Activated CD4-positive, alpha-beta T cell treated with anti-CD3 and anti-CD28 coated beads, Interleukin-2, amount 10 ng/mL, durations not matched to agents 7 days and 5 days (primary cell): ENCODE measurements at places on chromosomes 16 and 17. TPM values are rescaled to one million over a fixed set of nuclear protein-coding genes. Genes with fewer than 3 reads are reported as not detected.

- H3K4me1 ChIP-seq = peaks cover 39% of the 10 kb centered on the region
- H3K4me3 ChIP-seq = peak overlapping the region; percentile 54
- no peaks in the 10 kb centered on the region for H3K27me3 ChIP-seq
- no peak for DNase-seq
- peak overlapping the region; percentile 69 for H3K27ac ChIP-seq
- no peaks in the 10 kb centered on the region for H3K36me3 ChIP-seq
These were observed 28.0 kb downstream of the ZCCHC14 start for GRCh38 chr16:87464691-87465300.

DNA sequence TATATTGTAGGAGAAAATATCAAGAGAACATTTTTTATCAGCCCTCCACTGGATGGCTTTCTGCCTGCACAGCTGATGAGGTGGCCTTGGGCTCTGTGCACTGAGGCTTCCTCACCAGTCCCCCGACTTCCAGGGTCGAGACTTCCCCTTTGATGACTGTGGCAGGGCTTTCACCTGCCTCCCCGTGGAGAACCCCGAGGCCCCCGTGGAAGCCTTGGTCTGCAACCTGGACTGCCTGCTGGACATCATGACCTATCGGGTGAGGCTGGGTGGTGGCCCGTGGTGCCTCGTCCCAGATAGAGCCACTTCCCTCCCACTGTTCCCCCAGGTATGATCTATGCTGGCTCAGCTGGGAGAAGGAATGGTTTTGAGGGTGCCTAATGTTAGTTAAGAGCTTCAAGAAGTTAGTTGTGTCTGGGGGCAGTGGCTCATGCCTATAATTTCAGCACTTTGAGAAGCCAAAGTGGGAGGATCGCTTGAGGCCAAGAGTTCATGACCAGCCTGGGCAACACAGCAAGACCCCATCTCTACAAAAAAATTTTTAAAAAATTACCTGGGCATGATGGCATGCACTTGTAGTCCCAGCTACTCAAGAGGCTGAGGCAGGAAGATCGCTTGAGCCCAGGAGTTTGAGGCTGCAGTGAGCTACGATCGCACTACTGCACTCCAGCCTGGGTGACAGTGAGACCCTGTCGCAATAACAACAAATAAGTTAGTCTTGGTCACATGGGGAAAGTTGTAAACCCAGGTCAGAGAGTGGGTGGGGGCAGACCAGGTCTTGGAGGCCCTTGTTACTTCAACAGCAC lies 11.8 kb downstream of the FCSK start:
- no peak overlapping the region for H3K27ac ChIP-seq
- no peak overlapping the region for H3K4me3 ChIP-seq
- no peaks in the 10 kb centered on the region for H3K27me3 ChIP-seq
- no peak for DNase-seq

DNA sequence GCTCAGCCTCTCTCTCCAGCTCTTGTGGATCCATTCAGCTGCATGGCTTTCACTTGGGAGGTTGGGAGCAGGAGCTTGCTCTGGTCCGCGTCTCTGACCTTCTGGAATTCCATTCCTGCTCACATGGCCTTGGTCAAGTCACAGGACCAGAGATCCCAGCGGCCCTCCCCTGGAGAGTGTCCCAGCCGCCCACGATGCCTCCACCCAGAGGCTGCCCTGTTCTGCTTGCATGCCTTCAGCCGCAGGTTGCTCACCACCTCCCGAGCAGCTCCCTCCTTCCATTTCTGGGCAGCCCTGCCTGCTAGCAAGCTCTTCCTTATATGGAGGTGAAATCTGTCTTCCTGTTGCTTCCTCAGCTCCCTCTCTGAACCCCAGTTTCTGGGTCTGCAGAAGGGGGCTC lies 32.6 kb downstream of the RAI1 start:
- no peaks in the 10 kb centered on the region for H3K27me3 ChIP-seq
- H3K27ac ChIP-seq = peak overlapping the region; percentile 60
- H3K36me3 ChIP-seq = no peaks in the 10 kb centered on the region
- peak; percentile 25 for DNase-seq

- DNase-seq = no peak
- H3K27me3 ChIP-seq = no peaks in the 10 kb centered on the region
- H3K4me3 ChIP-seq = peak overlapping the region; percentile 98
These were observed 1.9 kb upstream of the TRIM37 start for GRCh38 chr17:59108400-59109102.

The TBC1D3H gene
- not detected for total RNA-seq

The BAIAP3 gene
- total RNA-seq = 0.83 TPM

The TTLL6 gene
- total RNA-seq = not detected

The PRAC1 gene
- not detected for total RNA-seq
